ENCODE measurements at places on chromosomes 16 and 17.

- DNase-seq = peak; percentile 88
These were observed 33.3 kb downstream of the JPH3 start for GRCh38 chr16:87635541-87636049.

- DNase-seq = no peak
These were observed 104.1 kb downstream of the CDH13 start for GRCh38 chr16:82730901-82731300.

- peak; percentile 54 for DNase-seq
These were observed 610 bp downstream of the C16orf74 start for GRCh38 chr16:85750146-85750826.

GRCh38 chr17:67004181-67004580 is 39.7 kb downstream of the CACNG4 start:
- no peak for DNase-seq

DNA sequence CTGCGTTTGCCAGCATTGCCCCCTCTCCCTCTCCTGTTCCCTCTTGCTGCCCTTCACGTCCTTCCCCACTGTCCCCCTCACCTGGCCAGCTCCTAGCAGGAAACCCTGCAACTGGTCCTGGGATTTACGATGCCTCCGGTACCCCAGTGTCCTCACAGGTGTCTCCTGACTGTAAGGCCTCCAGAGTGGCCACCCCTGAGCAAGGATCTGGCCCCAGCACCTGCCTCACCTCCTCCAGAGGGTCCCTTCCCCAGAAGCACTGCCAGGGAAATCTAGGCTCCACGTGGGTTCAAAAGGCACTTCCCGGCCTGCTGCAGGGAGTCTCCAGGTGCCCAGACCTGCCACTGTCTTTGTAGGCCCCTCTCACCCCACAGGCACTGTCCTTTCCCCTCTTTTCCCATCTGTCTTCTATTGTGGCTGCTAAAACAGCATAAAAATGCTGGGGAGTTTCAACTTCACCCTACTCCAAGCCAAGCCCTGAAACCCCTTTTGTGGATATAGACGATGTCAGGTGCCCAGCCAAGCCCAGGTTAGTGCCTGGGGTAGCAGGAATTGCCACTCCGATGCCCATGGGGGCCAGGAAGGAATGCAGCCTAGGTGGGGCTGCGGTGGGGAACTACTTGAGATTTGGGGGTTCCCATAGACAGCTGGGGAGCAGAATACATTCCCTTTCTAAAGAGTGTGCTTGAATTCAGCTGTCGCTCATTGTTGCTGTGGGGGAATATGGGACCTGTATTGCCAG is 25.7 kb downstream of the RAB11FIP4 start:
- DNase-seq = no peak

DNA sequence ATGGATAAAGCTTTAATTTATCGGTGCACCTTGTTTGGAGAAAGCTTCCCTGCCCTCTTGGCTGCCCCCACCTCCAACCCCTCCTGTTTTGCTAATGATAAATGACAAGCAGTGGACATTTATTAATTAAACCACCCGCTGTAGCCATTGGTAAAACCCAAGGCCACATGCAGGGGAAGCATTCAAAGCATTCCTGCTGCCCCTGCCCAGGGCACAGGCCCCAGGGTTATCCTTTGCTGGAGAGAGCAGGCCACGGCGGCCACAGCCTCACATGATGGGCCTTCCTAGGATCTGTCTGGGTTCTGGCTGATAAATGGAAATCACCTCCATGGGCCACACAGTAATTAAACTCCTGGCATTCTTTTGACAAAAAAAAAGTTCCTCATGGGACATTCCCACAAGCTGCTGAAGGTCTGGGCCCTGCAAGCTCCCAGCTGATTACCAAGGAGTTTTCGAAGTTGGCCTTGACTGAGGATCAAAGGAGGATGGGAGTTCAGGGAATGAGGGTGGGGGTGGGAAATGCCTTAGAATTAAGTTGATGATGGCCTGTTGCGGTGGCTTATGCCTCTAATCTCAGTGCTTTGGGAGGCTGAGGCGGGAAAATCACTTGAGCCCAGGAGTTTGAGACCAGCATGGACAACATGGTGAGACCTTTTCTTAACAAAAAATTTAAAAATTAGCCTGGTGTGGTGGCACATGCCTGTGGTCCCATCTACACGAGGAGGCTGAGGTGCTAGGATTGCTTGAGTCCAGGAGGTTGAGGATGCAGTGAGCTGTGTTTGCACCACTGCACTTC is 35.5 kb downstream of the SOST start:
- DNase-seq = no peak

- no peak for DNase-seq
These were observed 15.4 kb downstream of the PHF12 start for GRCh38 chr17:28935744-28936460.

DNA sequence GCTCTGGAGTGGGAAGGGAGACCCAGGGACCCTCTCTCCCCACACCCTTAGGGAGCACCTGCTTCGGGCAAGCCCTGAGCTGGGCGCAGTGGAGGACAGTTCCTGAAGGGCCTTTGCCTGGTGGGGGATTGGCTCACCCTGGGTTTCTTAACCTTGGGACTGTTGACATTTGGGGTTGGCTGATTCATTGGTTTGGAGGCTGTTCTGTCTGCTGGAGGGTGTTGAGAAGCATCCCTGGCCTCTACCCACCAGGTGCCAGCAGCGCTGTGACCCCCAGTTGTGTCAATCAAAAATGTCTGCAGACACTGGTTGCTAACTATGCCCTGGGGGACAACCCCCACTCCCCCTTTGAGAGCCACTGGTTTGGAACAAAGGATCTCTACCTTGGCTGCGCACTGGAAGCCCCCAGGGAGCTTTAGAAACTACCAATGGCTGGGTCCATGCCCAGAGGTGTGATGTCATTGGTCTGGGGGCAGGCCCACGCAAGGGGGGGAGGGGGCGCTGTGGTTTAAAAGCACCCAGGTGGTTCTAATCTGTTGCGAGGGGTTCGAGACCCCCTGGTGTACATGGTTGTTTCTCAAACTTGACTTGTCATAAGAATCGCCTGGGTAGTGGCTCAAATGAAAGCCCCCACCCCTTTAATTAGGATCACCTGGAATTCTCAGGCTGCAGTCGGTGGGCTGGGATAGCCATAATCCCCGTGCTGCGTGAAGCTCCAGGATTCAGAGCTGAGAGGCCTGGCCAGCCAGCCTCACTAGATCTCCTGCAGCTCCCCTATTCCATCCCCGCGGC is 151.9 kb upstream of the GSE1 start:
- DNase-seq = no peak

- peak; percentile 73 for DNase-seq
These were observed 17.6 kb downstream of the ZNF213 start for GRCh38 chr16:3152277-3152990.

- no peak for DNase-seq
These were observed 65.3 kb downstream of the HS3ST3B1 start for GRCh38 chr17:14366199-14366598.

DNA sequence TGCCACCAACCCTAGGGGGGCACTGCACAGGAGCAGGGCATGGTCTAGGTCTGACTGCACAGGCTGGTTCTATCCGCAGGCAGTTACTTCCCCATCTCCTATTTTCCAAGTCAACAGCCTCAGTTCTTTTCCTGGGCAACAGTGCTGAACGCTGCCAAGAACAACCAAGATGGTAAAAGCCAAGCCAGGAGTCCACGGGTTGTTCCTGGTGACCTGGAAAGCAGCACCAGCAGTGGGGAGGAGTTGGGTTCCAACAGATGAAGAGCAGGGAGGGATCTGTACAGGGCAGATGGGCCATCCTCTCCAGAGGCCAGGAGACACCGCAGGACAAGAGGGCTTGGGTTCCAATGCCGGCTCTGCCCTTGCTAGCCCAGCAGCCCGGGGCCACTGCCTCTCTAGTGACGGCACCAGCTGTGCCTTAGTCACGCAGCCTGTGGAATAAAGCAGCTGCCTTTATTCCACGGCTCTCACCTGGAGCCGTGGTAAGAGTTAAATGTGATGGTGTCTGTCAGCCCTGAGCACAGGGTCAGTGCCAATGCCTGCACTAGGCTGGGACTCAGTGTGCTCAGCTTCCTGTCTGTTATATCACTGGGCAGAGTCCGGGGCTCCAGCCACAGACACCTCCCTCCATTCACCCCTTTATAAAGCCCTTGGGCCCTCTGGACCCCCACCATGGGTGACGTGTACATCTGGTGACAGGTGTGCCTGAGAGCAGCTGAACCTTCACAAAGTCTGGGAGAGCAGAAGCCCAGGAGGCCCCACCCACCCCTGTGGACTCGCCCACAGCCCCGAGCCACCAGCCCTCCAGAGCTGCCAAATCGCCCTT is 44.9 kb downstream of the MARF1 start:
- DNase-seq = no peak

DNA sequence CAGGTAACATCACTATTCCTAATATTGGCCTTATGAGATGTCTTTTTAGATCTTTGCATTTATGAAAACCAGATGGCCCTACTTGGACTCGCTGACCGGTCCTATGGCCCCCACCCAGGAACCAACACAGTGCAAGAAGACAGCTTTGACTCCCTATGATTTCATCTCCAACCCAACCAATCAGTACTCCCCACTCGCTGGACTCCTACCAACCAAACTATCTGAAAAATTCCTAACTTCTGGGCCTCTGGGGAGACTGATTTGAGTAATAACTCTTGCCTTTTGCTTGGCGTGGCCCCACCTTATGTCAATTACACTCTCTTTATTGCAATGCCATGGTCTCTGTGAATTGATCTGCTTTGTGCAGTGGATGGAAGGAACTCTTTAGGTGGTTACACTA is 828.9 kb downstream of the CDH11 start:
- DNase-seq = no peak

GRCh38 chr16:27230562-27231001 is 27.3 kb downstream of the KDM8 start:
- DNase-seq = no peak

GRCh38 chr17:76493505-76494167 is 7.6 kb downstream of the RHBDF2 start:
- DNase-seq = no peak

DNA sequence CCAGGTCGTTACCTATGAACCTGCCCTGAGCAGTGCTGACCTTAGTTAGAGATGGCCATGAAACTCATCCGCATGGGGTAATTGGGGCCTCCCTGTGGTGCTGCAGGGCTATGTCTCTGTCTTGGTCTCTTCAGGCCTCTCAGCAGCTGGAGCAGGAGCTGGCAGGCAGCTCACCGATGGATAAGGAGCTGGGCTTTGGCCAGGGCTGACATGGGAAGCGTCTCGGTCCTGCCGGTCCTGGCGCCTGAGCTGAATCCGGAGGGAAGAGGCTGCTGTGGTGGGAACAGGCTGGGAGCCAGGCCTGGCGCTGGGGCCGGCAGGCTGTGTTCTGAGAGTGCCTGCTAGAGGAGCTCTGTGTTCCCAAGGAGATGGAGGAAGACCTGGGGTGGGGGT is 10.1 kb downstream of the IL32 start:
- no peak for DNase-seq

- no peak for DNase-seq
These were observed 44.9 kb upstream of the PABPN1L start for GRCh38 chr16:88911136-88911945.

DNA sequence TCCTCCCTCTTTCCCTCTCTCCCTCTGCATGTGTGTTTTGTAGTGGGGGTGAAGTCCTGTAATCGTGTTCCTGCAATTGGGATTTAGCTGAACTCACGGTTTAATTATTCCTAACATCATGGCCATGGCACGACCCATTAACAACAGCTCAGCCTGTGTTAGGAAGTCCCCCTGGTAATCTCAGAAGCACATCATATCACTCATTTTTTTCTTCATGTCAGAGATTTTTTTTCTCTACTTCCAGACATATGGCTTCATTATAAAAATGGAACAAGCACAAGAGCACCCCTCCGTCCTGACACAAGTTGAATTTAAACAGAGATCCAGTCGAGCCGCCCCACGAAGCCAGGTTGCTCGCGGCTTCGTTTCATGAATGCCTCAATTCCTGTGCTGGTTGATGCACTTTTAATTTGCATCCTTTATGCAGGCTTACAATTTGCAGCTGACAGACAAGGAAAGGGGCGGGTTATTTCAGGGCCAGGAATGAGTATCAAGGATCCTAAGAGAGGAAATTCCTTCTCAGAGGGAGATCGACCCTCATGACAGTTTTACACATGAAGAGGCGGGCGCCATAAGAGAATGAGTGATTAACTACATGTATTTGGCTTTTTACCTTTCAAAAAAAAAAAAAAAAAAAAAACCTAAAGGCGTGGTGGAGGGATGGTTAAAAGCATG is 192.9 kb downstream of the MAF start:
- no peak for DNase-seq

DNA sequence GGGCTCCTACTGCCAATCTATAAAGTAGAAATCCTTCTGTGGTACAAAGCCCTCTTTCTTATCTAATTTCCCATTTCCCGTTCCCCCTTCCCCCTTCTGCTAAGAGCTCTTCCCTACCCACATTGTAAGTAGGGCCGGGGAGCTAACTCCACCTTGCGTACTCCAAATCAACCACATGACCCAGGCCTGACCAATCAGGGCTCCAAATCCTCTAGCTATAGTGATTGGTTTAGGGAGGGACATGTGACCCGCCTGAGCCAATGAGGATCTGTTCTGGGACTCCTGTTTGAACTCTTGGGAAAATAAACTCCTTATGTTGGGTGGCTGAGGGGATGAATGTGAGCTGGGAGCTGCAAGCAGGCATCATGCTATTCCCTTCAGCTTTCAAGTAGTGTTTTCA is 40.9 kb upstream of the MEOX1 start:
- DNase-seq = no peak

GRCh38 chr16:53971616-53972015 is 267.7 kb downstream of the FTO start:
- DNase-seq = no peak

DNA sequence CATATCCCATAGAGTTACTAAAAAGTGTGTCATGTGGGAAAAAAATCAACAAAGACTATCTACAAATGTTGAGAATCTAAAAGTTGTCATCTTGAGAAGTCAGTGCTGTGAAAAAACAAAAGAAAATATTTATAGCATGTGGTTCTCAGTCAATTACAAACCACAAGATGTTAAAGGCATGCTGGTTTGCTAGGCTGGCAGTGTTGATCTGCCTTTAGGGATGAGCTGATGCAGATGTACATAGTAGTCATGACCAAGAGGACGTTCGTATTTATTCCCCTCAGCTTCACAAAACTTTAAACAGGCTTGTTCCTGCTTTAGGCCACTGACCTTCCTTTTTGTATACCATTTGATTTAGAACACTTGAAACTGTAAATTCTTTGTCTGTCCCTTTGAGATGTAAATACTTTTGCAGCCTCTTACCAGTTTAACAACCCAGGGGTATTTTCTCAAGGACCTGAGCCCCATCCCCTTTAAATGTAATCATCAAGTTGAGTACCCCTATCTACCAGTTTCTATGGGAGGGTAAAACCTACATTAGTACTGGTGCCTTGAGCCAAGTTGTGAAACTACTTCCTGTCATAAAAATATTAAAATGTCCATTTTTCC is 446.6 kb downstream of the KCNJ18 start:
- no peak for DNase-seq
